Left cardiac atrium (tissue), 4 donors: ENCODE measurements at places on chromosomes 11 and 22. TPM values are rescaled to one million over a fixed set of nuclear protein-coding genes. Genes with fewer than 3 reads are reported as not detected.

- DNase-seq = no peak
Measured at GRCh38 chr11:13929395-13929891, 33.1 kb upstream of the SPON1 start.

DNA sequence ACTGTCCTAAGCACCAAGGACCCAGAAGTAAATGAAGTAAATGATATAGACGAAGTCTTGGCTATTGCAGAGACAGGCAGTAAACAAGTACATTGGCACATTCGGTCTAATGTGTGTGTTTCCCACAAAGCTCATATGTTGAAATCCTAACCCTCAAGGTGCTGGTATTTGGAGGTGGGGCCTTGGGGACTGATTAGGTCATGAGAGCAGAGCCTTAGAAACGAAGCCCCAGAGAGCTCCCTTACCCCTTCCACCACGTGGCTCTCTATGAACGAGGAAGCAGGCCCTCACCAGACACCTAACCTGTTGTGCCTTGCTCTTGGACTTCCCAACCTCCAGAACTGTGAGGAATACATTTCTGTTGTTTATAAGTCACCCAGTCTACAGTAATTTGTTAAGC, 14.9 kb downstream of the CLMP start:
- no peak for DNase-seq

GNAZ gene
- total RNA-seq = 2.6 TPM

GRCh38 chr11:11036185-11036847, 178.5 kb upstream of the ZBED5 start:
- DNase-seq = no peak

DNA sequence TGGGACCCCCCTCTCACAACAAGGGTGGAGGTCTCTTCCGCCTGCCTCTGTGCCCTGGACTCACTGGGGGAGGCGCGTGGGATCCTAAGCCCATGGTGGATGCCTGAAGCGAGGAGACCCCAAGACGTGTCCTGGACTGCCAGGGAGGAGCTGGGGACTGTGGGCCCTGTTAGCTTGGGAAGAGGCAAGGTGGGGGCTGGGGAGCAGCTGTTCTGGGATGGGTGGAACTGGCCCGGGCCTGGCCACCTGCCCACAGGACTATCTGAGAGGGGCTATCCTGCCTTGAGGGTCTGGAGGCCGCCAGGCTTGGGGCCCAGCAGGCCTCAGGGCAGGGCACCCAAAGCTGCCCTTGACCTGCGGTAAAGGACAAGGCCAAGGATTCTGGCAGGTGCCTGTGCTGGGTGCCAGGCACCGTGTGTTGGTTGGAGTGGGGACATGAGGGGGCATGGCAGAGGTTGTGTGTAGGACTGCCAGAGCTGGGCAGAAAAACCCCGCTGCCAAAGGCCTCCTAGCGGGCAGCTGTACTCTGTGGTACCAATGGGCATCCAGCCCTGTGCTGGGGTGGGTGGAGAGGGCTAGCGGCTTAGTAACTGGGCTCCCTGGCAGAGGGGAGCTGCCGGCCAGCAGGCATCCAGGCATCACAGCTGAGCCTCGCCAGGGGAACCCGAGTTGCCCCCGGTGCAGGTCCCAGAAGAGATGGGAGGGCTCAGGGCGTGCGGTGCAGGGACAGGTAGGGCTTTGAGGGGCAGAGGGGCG, 670 bp downstream of the LSP1 start:
- DNase-seq = no peak

NTM gene
- 21.5 TPM for total RNA-seq

- DNase-seq = no peak
Measured at GRCh38 chr11:14656536-14657457, 13.2 kb downstream of the PDE3B start.

DNA sequence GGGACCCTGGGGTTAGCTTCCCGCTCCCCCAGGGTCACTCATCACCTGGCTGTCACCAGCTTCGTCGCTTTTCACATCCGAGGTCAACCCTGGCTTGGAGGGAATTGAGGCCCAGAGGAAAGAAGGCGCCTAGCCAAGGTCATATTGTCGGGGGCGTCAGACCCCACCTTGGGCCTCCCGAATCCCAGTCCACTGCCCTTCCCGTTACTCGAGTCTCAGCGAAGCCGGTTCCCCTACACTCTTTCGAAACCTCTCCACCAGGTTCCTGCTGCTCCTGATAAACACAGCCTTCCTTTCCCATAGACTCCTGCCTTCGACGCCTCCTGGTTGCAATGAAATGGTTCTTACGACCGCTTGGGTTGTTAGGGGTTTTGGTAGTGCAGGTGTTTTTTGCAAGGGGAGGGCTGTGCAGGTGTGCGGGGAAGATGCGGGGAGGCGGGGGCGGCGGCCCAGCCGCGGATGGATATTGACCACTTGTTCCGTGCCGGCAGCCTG, 642 bp downstream of the NAA40 start:
- no peak for DNase-seq

APOA1 gene
- 0.99 TPM for total RNA-seq

DNA sequence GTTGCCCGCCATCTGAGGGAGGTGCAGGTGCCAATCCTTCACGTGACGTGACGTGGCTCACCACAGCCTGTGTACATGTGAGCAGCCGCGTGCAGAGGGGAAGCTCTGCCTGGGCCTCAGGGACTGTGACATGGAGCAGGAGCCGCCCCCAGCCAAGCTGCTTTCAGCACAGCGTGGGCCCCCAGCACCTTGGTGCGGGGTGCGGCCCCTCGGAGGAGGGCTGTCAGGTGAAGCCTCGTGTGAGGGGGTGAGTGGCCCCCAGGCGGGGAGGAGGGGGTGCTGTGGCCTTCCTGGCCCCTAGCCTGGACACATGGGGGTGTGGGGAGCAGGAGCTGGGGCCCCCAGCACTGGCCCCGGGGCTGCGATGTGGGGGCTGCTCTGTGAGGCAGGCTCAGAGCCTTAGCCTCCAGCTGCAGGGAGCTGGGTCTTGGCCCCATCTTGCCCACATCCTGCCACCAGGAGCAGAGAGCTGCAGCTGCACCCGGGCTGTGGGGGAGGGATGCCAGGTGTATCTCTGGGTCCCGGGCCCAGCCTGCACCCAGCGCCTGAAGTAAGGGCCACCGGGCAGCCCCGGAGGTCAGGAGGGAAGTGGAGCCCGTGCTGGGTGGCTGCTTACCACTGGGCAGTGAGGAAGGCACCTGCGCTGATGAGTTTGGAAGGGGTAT, at the start of gene ADORA2A:
Gene ADORA2A (plus strand): TSS at position 100 of the 665 bp plus-strand sequence. CDS start 5,806 bp downstream, outside the sequence.
- DNase-seq = no peak

OR56A4 gene
- not detected for total RNA-seq

C11orf52 gene
- 1.6 TPM for total RNA-seq

LRP4 gene
- total RNA-seq = 21.0 TPM

- DNase-seq = no peak
Measured at GRCh38 chr11:131658414-131658813, 288.0 kb downstream of the NTM start.

C22orf42 gene
- not detected for total RNA-seq

NCAM1 gene
- total RNA-seq = 147 TPM

DNA sequence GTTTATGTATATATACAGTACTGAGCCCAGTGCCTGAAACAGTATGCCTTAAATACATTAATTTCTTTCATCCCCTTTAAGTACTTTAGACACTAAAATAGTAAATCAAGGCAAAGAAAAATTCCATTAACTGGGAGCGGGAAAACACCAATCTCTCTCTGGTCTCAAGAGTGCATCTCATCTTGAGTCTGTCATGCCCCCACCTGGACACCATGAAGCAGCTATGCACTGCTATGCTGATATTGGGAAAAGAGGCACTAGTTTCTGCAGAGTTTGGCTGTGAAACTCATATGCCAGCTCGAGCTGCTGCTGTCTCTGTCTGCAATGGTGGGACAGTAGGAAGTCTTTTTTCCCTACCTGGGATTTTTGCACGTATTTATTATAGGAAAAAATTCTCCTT, 754.4 kb upstream of the RAG2 start:
- DNase-seq = no peak
